ENCODE measurements at places on chromosomes 3 and 15.

DNA sequence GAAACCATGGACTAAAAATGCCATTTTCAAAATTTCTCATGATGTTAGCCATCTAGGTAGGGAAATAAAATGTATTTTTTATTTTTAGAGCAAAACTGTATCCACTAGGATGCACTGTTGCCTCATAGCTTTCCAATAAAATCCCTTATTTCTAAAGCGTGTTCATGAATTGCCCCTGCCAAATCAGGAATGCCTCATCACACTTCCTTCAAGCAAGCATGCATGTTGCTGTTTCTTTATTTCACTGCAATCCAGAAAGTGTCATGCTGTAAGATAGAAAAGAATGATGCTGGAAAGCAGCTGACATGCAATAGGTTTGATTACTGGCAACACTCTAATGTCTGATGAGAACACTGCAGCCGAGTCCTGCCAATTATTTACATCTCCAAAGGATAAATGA lies 239.5 kb downstream of the CHL1 start:
- no peak for DNase-seq

GRCh38 chr3:196220587-196220986 lies 4.3 kb downstream of the SLC51A start:
- DNase-seq = no peak

- DNase-seq = no peak
These were observed 59.2 kb downstream of the TMOD3 start for GRCh38 chr15:51888593-51889195.

DNA sequence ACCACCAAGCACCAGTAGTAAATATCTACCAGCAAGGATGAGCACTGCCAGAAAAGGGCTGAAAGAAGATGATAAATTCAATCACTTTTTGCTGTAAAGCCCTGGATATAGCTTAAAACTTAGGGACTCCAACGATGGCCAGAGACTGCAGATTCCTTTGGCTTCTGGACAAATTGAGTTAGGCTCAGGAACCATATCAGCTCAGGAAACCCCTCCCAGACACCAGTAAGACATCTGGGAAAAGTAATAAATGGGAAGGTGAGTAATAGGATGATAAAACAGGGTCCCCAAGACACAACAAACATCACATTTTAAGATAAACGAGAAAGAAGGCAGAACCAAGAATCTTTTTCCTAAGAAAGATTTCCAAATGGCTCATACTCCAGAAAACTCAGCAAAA lies 65.0 kb downstream of the ANP32A start:
- no peak for DNase-seq

GRCh38 chr15:37034392-37034791 lies 66.0 kb downstream of the MEIS2 start:
- no peak for DNase-seq

DNA sequence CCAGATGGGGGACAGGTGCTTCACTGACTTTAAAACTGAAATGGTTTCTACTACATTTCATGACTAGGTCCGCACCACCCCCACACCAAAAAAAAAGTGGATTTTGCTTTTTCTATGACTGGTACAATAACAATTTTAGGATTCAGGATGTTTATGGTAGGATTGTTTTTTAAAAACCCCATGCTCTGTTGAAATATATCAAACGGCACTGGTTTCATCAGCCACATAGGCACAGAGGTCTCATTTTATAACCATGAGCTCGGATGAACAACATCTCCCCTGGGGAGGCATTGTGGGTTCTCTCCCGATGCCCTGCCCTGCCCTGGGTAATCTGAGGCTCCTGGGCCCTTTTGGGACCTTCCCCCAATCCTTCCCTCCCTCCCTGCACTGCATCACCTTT lies 202.7 kb upstream of the KBTBD8 start:
- DNase-seq = no peak

GRCh38 chr3:134956395-134956794 lies 161.3 kb downstream of the EPHB1 start:
- peak; percentile 26 for DNase-seq

- DNase-seq = no peak
These were observed 48.6 kb downstream of the SHOX2 start for GRCh38 chr3:158057666-158058065.

DNA sequence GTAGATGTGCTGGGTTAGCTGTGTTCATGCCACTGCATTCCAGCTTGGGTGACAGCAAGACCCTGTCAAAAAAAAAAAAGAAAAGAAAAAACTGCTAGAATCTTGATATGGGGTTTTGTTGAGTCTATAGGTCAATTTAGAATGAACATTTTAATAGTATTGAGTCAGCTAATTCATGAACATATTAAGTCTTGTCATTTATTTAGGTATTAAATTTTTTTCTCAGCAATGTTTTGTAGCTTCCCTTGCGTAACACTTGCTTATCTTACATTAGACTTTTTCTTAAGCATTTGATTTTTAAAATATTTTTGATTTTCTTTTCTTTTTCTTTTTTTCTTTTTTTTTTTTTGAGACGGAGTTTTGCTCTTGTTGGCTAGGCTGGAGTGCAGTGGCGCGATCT lies 60.7 kb upstream of the GOLGA6B start:
- DNase-seq = no peak

DNA sequence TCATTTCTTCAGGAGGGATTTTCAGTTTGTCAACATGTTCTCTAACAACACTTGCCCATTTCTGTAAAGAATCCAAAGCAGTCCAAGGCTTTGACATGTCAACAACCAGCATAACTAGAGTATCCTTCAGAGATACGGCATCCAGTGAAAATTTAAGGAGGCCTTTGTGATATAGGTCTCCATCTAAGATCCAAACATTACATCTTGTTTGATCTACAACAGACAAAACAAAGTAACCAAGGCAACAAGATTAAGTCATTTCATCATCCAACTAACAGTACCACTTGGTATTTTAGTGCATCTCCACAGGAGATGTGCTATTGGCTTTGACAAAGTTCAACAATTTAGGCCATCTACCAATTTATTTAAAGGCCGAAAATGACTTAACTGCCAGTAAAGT lies 25.8 kb downstream of the DYNC1LI1 start:
- DNase-seq = no peak

DNA sequence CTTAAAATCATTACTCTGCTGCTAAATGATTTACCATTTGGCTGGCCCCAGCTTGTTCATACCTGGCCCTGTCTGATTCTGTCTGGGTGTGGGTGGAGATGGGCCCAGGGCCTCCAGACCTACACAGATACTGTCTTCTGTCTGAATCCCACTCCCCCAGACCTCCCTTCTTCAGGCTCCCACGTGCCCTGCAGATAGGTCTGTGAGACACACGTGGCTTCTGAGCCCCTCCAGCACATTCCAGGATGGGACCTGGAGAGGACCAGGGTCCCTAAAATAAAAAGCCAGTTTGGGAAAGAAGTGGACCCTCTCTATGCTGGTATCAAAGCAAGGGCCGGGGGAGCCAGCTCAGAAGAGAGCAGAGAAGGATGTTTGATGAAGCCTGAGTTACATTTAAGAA lies 14.6 kb upstream of the CEMIP start:
- DNase-seq = no peak
